Fibroblast of pulmonary artery (primary cell): ENCODE measurements at places on chromosomes 3 and 15.
A peak's percentile ranks its signal among the peaks of the same experiment; 100 is the strongest.

DNA sequence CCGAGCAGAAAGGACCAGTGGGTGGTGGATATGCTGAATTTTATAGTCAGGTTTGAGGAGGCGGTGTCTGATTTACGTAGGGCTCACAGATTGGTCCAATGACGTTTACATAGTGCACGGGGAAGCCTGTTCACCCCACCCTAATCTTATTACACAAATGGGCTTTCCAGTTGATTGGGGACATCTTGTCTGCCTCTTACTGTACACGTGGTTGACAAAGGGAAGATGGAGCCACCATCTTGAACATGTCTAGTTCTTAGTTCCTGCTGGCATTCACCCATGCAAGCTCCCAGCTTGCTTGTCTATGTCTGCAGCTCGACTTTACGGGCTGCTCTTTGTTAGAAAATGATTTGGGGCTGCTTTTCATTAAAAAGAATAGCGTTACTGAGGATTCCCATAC, 332.0 kb upstream of the SLCO3A1 start:
- no peak for DNase-seq

- DNase-seq: no peak
Measured at GRCh38 chr3:39262846-39263245, 17.0 kb downstream of the CX3CR1 start.

DNA sequence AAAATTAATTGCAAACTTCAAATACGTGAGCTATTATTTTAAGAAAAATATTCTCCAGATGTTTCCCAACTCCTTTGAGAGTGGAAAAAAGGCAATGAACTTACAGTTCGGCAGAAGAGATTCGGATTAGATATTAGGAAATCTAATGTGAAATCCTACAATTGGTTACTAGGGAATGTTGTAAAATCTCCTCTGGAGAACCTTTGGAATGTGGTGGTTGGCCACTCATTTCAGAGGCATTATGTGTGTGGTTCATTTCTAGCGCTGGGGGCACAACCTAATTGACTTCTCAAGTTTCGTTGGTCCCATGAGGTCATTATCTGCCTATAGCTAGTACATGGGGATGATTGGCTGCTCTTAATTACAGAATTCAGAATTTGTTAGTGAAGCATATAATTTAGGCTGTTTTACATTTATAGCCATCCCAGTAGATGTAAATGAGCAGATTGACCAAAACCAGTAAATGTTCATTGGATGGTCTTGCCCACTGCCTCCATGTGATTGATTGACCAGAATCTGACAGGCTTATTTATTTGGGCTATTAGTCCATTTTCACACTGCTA, 34.6 kb upstream of the CMSS1 start:
- DNase-seq: peak; percentile 73

DNA sequence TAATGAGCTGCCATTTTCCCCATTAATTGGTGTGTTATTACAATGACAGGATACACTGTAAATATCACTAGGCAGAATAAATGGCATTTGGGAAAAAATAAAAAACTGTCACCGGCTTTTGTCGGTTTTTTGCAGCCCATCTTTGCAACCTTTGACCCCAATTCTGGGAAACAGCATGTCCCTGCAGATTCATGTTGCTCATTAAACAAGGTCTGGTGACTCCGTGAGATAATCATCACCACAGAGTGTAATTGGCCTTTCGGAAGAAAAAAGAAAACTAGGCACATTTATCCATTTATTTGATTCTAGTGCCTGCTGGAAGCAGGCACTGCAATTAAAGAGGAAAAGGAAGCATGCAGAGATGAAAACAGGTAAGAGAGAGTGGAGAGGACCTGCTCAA, 64.5 kb downstream of the TRAT1 start:
- no peak for DNase-seq

- DNase-seq: no peak
Measured at GRCh38 chr15:69668963-69669362, 216.3 kb downstream of the RPLP1 start.

GRCh38 chr3:126858401-126858800, 124.5 kb upstream of the PLXNA1 start:
- DNase-seq: no peak

DNA sequence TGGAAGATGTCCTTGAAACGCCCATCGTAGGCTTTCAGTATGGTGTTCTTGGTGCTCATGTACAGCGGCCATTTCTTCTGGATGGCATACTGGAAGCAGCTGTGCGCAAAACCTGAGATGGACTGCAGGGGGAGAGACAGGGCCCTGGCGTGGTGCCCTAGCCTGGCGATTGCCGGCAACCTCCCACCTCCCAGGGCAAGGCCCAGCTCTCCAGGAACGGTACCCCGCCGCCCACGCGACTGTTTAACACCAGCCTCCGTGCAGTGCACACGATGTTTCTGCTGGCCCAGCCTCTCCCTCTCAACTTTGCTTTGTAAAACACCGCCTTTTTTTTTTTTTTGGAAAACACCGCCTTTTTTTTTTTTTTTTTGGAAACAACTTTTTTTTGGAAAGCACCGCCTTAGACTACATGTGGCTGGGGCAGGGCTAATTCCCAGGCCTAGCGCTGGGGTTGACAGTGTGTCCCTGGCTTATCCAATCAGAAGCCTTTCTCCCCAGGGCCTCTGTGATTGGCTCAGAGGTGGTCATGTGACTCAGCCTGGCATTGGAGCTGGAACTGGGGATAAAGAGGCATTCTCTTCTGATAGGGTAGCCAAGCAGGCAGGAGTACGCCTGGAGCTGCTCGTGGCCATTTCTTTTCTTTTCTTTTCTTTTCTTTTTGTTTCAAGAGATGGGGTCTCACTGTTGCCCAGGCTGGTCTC, 14.7 kb downstream of the IDH2 start:
- peak; percentile 43 for DNase-seq

DNA sequence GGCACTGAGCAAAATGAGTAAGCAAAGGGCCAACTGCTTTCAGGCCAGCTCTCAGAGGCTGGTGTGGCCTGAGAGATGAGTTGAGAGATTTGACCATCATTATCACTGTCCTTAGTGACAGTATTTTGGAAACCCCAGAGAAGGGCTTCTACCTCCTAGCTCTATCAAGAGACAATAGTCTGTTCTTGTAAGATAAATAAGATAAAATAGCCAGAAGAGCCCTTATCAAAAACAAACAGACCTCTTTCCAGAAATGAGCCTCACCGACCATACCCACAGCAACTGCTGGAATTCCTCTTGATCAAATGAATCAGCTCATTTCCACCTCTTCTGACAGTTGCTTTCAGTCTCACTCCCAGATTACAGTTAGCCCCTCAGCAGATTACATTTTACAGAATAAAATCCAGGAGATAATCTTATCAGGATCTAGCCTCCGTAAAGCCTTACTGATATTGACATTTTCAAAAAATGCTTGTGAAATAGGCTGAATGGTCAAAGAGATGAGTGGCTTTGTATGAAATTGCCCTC, 4.5 kb downstream of the HDC start:
- DNase-seq: no peak
